ENCODE measurements at places on chromosomes 6 and 20.

- no peak for DNase-seq
Observed at GRCh38 chr20:19456595-19457395, 244.4 kb downstream of the SLC24A3 start.

GRCh38 chr6:135115834-135116233 is 61.2 kb upstream of the HBS1L start:
- no peak for DNase-seq

DNA sequence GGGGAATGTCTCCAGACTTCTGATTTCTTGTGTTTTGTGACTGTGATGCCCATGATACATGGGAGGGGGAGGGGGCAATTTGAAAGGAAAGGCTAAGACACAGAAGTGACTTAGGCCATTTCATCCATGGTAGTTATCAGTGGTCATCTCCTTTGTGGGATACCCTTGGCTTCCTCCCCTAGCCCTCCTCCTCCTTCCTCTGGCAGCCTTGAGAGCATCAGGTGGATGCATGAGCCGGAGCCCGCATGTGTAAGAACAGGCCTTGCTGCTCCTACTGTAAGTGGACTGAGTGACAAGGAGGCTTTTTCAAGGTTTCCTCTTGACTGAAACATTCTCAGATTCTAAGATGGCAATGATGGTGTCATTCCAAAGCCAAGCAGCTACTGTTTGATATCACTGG is 874 bp downstream of the CD83 start:
- DNase-seq, result no peak

DNA sequence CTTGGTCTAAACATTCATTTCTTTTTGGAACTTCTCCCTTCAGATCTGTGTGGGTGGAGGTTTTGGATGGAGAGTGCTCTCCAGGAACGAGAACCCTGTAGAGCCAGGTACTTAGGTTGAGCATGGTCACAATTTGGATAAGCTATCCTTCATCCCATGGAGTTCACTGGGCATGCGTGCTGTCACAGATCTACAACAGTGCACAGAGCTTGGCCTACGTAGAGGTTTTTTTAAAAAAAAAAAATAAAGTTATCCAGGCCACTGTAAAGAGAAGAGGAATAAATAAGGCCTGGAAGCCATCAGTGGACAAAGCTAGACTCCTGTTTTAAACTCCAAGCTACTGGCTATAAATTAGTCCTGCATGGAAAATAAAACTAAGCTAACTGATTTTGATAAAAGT is 165.6 kb downstream of the SLC24A3 start:
- DNase-seq, result no peak

- DNase-seq, result no peak
Observed at GRCh38 chr20:52305024-52305645, 113.6 kb upstream of the ZFP64 start.

- DNase-seq, result peak; percentile 84
Observed at GRCh38 chr20:47150403-47151152, 205.9 kb downstream of the ZMYND8 start.

- DNase-seq, result no peak
Observed at GRCh38 chr20:22501566-22502344, 82.6 kb downstream of the FOXA2 start.

- no peak for DNase-seq
Observed at GRCh38 chr6:99810942-99811620, 182.9 kb downstream of the MCHR2 start.

GRCh38 chr20:43988867-43989266 is 74.2 kb downstream of the TOX2 start:
- DNase-seq, result no peak

- no peak for DNase-seq
Observed at GRCh38 chr6:141463237-141463977, 669.3 kb upstream of the GJE1 start.

- no peak for DNase-seq
Observed at GRCh38 chr20:58407201-58407873, 18.3 kb downstream of the VAPB start.

GRCh38 chr6:125944434-125944816 is 12.1 kb upstream of the HINT3 start:
- DNase-seq, result no peak

GRCh38 chr6:118708744-118709143 is 57.4 kb upstream of the CEP85L start:
- DNase-seq, result no peak

- no peak for DNase-seq
Observed at GRCh38 chr6:124991764-124992295, 29.6 kb downstream of the RNF217 start.

GRCh38 chr6:54403096-54403495 is 94.9 kb downstream of the TINAG start:
- no peak for DNase-seq

GRCh38 chr6:138722425-138723371 is 50.9 kb upstream of the CCDC28A start:
- no peak for DNase-seq

DNA sequence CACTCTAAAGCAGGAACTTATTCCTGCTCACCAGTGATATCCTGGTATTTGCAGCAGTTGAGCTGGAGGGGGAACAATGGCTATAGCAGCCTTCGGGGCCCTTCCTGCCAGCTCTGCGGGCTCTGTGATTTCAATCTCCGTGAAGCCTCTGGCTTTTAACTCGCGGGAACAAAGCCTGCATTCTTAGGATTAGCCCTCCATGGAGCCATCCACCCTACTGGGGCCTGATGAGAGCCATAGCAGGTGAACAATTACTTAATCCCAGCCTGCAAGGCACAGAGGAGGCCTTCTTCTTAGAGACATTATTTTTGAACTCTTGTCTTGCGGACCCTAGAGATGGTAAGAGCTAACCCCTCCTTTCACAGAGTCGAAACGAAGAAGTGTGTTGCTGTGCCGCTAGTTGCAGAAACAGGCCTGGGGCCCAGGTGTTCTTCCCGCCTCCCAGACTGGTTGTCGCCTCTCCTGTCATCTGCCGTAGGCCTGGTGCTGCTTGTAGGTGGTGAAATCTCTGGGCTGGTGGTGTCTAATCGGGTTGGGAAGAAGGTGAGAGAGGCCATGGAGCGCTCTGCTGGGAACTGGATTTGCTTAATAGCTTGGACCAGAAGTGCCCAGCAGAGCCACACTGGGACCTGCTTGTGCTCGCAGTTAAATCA is 9.7 kb downstream of the GHRH start:
- no peak for DNase-seq

DNA sequence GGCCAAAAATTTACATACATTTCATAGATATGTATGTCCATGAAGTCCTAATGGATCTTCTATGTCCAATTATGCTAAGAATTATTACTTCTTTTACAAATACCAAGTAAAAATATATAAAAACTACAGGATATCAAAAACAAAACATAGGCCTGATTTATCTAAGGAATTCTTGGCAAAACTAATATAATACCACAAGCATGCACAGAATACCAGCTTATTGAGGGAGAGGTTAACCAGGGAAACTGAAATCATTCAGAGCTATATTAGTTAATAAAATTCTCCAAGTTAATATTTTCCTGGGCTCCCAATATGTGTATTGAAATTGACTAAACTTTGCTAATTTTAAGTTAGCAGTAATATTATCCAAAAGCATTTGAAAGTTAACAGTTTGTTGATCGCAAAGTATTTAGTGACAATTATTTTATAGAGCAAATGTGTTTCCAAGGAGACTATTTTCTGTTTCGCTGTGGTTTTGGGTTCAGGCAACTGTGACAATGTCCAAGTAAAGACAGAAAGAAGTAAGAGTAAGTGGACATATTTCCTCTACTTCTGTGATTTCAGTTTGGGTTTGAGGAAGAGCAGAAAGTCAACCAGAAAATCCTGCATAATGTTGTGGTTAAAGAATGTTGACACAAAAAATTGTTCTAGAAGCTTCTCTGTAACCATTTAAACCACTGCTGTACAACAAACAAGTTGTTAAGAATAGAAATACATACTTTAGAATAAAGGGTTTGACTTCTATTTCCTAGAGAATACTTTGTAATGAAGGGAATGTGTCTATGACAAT is 167.4 kb downstream of the COL21A1 start:
- no peak for DNase-seq

Measured in HEK293T (cell line).